B cell (primary cell): ENCODE measurements at places on chromosomes 16 and 17. TPM values are rescaled to one million over a fixed set of nuclear protein-coding genes. Genes with fewer than 3 reads are reported as not detected.

DNA sequence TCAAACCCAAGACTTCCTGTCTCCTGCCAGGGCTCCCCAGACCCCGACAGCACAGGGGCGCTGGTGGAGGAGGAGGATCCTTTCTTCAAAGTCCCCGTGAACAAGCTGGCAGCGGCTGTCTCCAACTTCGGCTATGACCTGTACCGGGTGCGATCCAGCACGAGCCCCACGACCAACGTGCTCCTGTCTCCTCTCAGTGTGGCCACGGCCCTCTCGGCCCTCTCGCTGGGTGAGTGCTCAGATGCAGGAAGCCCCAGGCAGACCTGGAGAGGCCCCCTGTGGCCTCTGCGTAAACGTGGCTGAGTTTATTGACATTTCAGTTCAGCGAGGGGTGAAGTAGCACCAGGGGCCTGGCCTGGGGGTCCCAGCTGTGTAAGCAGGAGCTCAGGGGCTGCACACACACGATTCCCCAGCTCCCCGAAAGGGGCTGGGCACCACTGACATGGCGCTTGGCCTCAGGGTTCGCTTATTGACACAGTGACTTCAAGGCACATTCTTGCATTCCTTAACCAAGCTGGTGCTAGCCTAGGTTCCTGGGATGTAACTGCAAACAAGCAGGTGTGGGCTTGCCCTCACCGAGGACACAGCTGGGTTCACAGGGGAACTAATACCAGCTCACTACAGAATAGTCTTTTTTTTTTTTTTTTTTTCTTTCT lies 8.1 kb downstream of the SERPINF1 start:
- DNase-seq = peak; percentile 62

GRCh38 chr16:59601452-59601851 lies 867.3 kb upstream of the GOT2 start:
- DNase-seq = no peak

GRCh38 chr16:49640581-49640980 lies 215.3 kb downstream of the ZNF423 start:
- DNase-seq = no peak

DNA sequence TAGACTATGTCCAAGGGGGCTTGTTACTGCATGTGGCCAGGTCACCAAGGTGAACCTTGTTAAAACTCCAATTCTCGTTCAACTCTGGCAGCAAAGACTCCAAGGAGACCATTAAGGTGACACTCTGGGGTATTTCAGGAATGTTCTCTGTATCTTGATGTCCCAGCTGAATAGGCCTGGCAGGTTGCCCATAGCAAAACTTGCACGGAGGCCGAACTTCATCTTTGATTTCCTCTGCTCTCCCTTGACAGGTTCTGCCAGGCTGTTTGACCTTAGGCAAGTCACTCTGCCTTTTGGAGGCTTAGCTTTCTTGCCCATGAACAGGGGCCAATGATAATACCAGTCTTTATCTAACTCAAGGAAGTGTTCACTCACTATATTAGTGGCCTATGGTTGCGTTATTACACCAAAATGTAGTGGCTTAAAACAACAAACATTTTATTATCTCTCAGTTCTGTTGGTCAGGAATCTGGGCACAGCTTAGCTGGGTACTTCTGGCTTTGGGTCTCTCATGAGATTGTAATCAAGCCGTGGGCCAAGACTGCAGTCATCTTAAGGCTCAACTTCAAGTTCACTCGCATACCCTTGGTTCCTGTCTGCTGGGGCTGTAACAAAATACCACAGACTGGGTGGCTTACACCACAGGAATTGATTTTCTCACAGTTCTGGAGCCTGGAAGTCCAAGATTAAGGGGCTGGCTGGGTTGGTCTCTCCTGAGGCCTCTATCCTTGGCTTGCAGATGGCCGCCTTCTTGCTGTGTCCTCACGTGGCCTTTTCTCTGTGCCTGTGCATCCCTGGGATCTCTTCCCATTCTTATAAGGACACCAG lies 168.5 kb downstream of the UTP18 start:
- DNase-seq = no peak

- no peak for DNase-seq
These were observed 6.2 kb downstream of the DNAJC7 start for GRCh38 chr17:42010898-42011516.

DNA sequence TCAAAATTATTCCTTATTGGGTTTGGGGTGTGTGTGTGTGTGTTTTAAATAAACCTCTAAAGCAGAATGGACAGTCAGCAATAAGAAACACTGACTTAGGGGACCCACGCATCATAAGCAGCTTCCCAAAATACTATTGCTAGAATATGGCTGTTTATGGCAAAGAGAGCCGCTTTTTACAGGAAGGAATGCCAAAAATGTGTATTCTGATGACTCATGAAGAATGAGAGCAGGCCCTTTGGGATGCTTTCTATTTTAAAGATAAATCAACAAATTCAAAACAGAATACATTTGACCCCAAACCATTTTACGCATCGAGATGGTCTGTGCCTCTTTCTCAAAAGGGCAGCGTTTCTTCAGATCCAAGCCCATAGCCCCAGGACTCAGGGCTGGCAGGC lies 37.5 kb downstream of the ARHGAP17 start:
- DNase-seq = no peak

DNA sequence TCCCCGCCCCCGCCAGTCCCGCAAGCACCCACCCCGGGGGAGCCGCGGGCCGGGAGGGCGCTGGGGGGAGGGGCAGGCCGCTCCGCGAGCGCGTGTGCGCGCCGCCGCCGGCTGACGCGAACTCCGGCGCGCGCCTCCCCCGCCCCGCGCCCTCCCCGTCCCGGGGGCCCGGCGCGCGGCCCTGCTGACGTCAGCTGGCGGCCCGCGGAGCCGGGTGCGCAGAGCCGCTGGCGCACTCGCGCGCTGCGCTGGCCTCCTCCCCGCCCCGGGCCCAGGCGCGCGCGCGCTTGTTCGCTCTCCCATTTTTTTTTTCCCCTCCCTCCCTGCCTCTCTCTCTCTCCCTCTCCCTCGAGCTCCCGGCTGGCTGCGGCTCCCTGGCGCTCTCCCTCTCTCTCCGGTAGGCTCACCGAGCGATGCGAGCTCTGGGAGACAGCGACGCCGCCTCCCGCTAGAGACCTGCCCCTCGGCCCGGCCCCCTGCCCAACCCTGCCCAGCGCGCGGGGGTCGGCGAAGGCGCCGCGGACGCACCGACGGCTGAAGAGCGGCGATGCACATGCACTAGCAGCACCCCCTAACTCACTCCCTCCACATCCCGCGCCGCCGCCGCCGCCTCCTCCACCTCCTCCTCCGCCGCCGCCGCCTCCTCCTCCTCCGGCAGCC lies at the start of gene GNAO1:
TSS of gene GNAO1 (plus strand) at position 334 of the 660 bp plus-strand sequence. CDS start 747 bp downstream, outside the sequence.
- peak; percentile 78 for DNase-seq

- DNase-seq = peak; percentile 46
These were observed at the start of gene TBX4 for GRCh38 chr17:61452301-61453290. TSS of gene TBX4 (plus strand) at chr17:61452422. CDS start at chr17:61456491, 4,069 bp downstream.

Gene EVPLL
- polyA plus RNA-seq = 0.06 TPM in 1 of 2 replicates, not detected in the other

Gene PERCC1
- 0.46 and 0.84 TPM in 2 replicates for polyA plus RNA-seq
